ENCODE measurements at places on chromosomes 11 and 22.
A peak's percentile ranks its signal among the peaks of the same experiment; 100 is the strongest.

- peak; percentile 58 for DNase-seq
Observed at GRCh38 chr11:27158456-27159334, 118.1 kb downstream of the BBOX1 start.

GRCh38 chr11:65305501-65306268 is 9.0 kb upstream of the CDC42EP2 start:
- DNase-seq: no peak

GRCh38 chr11:123698546-123699127 is 42.8 kb downstream of the ZNF202 start:
- peak; percentile 33 for DNase-seq

- no peak for DNase-seq
Observed at GRCh38 chr11:69939551-69940245, 120.5 kb upstream of the FGF3 start.

- DNase-seq: peak; percentile 19
Observed at GRCh38 chr11:100741866-100742625, 55.0 kb downstream of the ARHGAP42 start.

DNA sequence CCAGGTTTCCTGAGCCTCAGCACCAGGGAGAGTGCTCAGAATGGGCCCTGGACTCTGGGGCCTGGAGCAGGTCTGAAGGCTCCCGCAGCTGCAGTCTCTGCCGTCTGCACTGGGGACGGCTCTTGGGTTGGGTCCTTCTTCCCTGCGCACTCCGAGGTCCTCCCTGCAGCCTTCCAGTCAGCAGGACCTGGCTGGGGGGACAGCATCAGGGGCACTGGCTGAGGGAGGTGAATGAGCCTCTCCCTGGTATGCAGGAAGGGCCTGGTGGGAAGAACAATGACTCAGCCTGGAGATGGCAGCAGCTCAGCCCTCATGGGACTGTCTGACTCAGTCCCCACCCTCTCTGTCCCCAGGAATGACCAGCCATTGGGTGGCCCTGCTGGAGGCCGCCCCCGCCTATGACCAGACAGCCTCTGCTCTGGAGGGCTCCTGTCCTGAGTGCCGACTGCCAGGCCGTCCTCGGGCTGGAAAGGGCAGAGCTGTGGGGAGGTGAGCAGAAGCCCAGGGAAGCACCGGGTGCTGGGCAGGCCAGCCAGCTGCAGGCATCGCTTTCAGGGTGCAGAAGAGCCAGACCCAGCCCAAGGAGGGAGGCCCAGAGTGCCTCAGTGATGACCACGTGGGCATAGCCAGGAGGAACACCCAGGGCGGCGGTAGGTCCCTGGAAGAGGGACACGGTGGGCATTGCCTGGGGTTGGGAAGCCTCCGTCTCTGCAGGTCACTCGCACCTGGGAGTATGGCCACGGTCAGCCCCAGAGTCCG is 455.0 kb downstream of the BRD1 start:
- DNase-seq: peak; percentile 42

DNA sequence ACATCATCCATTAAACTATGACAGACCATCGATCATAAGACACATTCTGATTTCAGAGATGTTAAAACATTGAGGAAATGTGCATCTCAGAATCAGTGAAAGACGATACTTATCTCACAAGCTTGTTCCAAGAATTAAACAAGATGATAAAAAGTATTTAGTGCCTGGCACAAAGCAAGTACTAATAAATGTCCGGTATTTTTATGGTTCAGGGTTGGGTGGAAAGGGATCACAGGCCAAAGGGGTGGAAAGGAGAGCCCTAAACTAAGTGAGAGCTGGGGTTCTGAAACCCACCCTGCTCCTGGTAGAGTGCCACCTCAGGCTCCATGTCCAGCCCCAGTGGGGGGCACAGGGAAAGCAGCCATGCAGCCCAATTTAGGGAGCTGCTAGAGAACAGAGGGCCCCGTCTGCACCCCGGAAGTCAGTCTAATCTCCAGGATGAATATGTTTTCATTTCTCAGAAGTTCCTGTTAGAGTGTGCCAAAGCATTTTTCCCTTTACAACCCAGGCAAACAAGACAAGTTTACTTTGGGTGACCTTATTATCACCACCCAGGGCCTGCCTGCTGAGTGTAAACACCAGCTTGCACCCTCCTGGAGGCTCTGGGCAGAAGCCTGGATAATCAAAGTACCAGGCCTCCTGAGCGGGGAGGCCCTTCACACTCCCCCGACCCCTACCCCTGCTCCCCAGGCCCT is 3.8 kb upstream of the CREB3L1 start:
- DNase-seq: no peak

DNA sequence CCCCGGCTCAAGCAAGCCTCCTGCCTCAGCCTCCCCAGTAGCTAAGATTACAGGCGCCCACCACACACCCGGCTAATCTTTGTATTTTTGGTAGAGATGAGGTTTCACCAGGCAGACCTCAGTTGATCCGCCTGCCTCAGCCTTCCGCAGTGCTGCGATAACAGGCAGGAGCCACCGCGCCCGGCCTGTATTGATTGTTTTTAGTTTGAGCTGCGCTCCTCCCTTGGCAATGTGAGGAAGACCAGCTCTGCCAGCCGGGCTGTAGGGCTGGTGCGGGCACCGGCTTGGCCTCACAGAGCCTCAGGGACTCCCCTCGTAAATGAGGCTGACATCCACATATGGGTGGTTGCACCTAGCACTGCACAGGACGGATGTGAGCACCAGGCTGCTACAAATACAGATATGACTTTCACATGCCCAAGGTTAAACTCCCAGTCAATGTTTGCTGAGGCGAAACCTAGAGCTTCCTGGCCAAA is 7.5 kb upstream of the SLC2A11 start:
- DNase-seq: no peak
